Activated CD4-positive, alpha-beta T cell treated with anti-CD3 and anti-CD28 coated beads, Interleukin-2, amount 10 ng/mL, durations not matched to agents 7 days and 5 days (primary cell): ENCODE measurements at places on chromosomes 2 and 18. TPM values are rescaled to one million over a fixed set of nuclear protein-coding genes. Genes with fewer than 3 reads are reported as not detected.

FEV gene
- total RNA-seq = not detected

SCYGR4 gene
- not detected for total RNA-seq

ACAA2 gene
- 91.2 TPM for total RNA-seq

SNED1 gene
- 8.6 TPM for total RNA-seq

VAMP8 gene
- total RNA-seq = 131 TPM

ZC3H8 gene
- total RNA-seq = 19.3 TPM

MOCOS gene
- 0.17 TPM for total RNA-seq
